ENCODE measurements at places on chromosomes 3 and 15. TPM values are rescaled to one million over a fixed set of nuclear protein-coding genes. Genes with fewer than 3 reads are reported as not detected.

The GAP43 gene
- 3.3 TPM for polyA plus RNA-seq

The AQR gene
- polyA plus RNA-seq, result 5.3 TPM

The DUOXA2 gene
- not detected for polyA plus RNA-seq

The MYL3 gene
- 5,594 TPM for polyA plus RNA-seq

The GPR171 gene
- 0.18 TPM for polyA plus RNA-seq

The SRGAP3 gene
- 1.4 TPM for polyA plus RNA-seq

The MME gene
- 0.84 TPM for polyA plus RNA-seq
